Stimulated activated CD4-positive, alpha-beta T cell treated with anti-CD3 and anti-CD28 coated beads, Interleukin-12 subunit alpha, Interleukin-12 subunit beta, amount 100 ng/mL, for 24 hours (primary cell): ENCODE measurements at places on chromosomes 13 and 19.

GRCh38 chr13:19663416-19663979, 30.0 kb downstream of the MPHOSPH8 start:
- no peak for DNase-seq

DNA sequence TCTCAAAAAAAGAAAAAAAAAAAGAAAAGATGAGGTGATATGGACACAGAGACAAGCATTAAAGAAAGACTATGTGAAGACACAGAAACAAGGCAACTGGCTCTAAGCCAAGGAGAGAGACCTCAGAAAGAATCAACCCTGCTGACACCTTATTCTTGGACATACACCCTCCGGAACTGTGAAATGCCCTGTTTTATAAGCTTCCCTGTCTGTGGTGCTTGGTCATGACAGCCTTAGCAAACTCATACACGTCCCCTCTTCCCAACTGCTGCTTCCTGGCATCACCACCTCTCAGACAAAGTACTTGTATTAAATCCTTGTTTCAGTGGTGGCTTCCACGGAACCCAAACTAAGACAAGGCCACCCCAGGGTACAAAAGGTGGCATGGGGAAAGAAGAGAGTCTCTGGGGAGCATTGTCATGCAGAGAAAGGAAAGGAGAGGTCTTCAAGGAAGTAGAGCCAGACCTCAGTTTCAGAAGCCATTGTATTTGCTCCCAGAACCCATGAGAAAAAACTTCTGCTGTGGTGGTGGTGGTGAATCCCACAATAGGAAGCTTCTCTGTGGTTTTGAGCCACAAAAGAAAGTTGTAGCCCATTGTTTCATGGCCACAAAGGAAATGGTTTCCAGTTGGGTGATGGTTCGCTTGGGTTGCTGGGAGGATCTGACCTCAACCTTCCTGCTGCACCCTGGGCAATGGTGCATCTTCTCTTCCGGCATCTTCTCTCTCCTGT, 16.3 kb upstream of the TSPAN16 start:
- no peak for DNase-seq

DNA sequence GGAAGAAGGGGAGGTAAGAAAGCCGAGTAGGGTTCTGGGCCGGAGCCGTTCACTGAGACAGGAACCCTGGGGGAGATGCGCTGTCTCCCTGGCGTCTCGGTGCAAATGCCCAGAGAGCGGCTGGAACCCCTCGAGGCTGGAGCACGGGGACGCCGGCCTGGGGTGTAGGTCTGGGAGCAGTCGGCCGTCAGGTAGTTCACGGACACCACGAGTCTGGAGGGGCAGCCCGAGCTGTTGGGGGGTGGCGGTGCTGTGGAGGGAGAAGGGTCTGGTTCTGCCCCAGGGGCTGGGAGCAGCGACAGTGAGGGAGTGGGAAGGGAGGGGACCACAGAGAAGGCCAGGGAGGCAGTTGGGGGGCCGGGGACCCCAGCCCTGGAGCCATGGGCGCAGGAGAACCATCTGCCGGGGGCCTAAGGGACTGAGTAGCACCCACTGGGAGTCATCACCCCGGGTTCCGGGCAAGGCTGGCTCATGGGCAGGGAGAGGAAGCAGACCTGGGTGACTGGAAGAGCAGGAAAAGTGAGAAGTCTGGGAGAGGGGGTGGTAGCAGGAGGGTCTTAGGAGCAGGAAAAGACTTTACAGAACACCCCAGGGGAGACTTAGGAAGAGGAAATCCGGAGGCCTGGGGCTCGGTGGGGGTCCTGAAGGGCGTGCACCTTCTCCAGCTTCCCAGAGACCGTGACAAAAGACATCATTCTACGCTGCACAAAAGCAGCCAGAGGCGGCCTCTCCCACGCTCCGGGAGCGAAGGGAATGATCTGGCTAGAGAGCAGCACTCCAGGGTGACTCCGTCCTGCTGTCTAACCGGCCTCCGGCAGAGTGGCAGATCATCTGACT, 173.1 kb upstream of the SOX1 start:
- no peak for DNase-seq

DNA sequence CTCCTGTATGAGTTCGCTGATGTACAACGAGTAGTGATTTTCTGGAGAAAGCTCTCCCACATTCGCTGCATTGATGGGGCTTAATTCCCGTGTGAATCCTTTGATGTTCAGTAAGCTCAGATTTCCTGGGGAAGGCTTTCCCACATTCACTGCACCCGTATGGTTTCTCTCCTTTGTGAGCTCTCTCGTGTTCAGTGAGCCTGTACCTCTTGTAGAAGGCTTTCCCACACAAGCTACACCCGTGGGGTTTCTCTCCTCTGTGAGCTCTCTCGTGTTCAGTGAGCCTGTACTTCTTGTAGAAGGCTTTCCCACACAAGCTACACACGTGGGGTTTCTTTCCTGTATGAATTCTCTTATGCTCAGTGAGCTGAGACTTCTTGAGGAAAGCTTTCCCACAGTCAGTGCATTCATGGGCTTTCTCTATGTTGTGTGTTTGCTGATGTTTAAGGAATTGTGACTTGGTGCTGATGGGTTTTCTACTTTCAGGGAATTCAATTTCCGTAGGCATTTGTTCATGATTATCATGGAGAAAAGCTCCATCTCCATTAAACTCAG, 3.5 kb upstream of the ZNF577 start:
- DNase-seq: no peak

DNA sequence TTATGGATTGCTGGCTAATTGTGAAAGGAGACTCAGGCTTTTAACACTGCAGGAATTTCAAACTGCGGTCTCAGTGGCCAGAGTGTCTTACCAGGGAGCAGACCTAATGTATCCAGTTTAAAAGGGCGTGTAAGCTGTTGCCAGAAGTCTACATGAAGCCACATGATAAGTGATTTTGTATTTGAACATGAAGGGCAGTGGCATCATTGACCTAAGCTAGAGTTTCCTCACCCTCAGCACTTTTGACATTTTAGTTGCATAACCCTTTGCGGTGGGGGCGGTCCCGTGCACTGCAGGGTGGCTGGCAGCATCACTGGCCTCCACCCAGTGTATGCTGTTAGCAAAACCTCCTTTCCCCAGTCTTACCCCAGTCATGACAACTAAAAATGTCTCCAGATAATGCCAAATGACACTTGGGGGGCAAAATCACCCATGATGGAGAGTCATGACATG, 23.7 kb upstream of the GPR18 start:
- DNase-seq: no peak

DNA sequence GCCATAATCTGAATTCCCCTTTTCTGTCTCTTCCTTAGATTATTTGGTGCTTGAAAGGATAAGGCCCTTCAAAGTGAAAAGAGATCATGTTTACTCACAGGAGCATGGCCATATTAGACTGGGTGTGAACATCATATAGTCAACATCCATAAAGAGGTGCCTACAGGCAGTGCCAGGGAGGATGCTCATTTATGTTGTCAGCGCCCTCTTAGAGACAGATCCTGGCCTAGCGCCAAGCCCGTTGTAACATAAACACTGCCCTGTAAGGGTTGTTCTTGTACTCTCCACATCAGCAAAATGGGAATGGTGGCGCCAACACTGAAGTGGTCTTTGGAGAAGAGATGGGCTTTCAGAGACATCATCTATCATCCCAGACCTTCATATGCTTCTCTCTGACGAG, 16.1 kb downstream of the PCDH8 start:
- DNase-seq: no peak

- no peak for DNase-seq
Observed at GRCh38 chr19:1956868-1957492, 16.0 kb downstream of the CSNK1G2 start.

- DNase-seq: no peak
Observed at GRCh38 chr13:74005320-74006157, 128.7 kb downstream of the KLF12 start.

- DNase-seq: no peak
Observed at GRCh38 chr13:59834801-59835200, 328.9 kb downstream of the DIAPH3 start.

GRCh38 chr13:25876247-25876646, 175.6 kb downstream of the SHISA2 start:
- DNase-seq: no peak

GRCh38 chr19:21713761-21714160, 53.6 kb downstream of the ZNF100 start:
- DNase-seq: no peak

- no peak for DNase-seq
Observed at GRCh38 chr19:10344780-10345179, 5.4 kb upstream of the ICAM3 start.

- DNase-seq: no peak
Observed at GRCh38 chr13:60047918-60048317, 115.8 kb downstream of the DIAPH3 start.

GRCh38 chr13:29287237-29287636, 308.3 kb downstream of the SLC7A1 start:
- DNase-seq: no peak

DNA sequence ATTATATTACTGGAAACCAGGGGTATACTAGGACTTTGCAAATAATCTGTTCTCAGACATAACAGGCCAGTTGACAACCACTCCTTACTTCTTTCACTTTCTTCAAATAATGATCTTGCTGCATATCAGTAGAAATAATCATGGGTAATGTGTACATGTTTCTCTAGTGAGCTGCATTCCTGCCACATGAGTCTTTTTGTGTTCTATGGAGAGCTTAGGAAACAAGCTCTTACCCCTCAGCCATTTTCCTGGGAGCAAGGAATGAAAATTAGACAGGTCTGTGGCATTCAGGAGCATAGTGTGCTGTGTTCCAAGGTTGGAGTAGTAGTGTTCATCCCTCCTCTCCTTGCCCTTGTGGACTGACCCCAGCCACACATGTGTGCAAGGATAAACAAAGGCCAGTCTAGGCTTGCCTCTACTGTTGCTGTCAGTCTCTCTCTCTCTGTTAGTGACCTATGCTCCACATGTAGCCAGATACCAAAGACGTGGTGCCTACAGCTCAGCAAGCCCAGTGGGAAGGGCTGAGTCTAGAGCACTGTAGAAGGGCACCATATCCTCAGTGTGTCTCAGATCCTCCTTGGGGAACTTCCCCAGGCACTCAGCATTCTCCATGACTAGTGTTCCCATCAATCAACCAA, 11.5 kb upstream of the OXGR1 start:
- no peak for DNase-seq

- DNase-seq: no peak
Observed at GRCh38 chr13:90246687-90247345, 1100.7 kb upstream of the MIR17HG start.

DNA sequence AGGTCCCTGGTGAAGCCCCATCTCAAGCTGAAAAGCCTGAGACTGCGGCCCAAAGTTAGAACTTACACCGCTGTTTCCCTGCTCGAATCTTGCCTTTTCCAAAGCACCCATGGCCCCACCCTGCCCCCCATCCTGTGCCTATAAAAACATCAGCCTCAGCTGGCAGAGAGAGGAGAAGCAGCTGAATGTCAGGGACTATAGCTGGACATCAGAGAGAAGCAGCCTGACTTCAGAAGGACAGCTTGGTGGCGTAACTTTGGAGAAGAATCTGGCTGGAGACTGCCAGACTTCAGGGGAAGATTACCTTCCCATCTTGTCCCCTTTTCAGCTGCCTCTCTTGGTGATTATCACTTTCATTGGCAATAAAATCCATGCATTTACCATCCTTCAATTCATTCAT, 9.3 kb upstream of the RCBTB2 start:
- DNase-seq: no peak

- DNase-seq: no peak
Observed at GRCh38 chr13:30585748-30586262, 31.9 kb upstream of the USPL1 start.

DNA sequence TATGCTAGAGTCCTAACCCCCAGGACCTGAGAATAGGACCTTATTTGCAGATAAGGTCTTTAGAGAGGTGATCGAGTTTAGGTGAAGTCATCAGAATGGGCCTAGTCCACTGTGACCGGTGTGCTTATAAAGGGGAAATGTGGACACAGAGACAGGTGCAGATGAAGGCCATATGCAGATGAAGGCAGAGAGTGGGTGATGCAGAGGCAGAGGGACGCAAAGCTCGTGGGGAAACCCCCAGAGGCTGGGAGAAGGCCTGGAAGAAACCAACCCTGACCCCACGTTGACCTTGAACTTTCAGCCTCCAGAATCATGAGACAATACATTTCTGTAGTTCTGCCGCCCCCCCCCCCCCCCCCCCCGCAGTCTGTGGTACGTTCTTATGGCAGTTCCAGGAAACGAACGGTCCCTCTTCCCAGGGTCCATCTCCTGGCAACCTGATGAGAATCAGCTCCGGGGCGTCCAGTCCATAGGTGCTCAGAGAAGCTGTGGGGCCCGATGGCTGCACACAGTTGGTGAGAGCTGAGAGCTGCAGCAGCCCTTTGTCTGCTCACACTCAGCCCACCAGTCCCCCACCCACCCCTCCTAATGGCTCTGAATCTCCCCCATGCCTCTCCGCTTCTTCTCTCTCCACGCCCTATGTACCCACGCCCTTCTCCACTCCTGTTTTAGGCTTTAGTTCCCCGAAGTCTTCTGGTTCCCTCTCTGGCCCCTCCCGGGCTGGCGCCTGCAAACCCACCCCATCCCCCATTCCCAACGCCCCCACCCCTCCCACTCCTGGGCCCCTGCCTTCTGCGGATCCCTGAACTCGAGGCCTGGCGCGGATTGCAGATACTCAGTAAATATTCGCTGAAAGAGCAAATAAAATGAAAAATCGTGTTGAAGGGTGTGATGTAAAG, 218.3 kb upstream of the MAB21L1 start:
- no peak for DNase-seq

- peak; percentile 47 for DNase-seq
Observed at GRCh38 chr13:29543230-29544215, 52.0 kb downstream of the SLC7A1 start.

DNA sequence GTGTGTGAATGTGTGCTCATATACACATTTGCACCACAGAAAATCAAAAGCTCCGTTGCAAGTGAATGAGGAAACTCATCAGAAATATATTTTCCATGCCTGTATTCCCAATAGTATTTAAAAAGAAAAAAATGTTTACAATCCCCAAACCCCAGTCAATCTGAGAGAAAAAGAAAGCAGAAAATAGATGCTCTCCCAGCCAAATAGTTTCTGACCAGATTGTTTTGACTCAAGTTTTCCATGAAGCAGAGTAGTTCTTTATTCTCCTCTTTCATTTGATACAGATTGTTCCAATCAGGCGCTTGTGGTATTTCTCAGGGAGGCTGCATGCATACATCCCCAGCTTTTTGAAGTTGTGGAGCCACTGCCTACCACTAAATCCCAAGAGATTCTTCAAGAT, 110.6 kb downstream of the STARD13 start:
- no peak for DNase-seq

- DNase-seq: no peak
Observed at GRCh38 chr19:41298348-41298964, 11.5 kb upstream of the CCDC97 start.

DNA sequence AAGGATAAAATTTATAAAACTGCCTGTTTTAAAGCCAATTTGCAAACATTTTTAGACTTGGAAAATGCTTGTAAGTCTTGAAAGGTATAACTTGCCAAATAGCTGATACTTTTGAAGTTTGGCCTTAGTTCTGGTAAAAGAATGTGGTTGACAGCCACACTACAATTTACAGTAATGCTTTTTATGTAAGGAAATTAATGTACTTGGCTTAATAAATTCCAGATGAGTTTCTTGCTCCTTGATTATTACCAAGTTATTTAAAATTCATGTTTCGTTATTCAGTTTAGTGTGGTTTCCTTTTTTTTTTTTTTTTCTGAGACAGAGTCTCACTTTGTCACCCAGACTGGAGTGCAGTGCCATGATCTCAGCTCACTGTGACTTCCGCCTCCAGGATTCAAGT, 14.9 kb downstream of the LMO7 start:
- DNase-seq: no peak
